ENCODE measurements at places on chromosomes 4 and X. TPM values are rescaled to one million over a fixed set of nuclear protein-coding genes. Genes with fewer than 3 reads are reported as not detected.

FAM9C gene
- total RNA-seq = not detected

DNA sequence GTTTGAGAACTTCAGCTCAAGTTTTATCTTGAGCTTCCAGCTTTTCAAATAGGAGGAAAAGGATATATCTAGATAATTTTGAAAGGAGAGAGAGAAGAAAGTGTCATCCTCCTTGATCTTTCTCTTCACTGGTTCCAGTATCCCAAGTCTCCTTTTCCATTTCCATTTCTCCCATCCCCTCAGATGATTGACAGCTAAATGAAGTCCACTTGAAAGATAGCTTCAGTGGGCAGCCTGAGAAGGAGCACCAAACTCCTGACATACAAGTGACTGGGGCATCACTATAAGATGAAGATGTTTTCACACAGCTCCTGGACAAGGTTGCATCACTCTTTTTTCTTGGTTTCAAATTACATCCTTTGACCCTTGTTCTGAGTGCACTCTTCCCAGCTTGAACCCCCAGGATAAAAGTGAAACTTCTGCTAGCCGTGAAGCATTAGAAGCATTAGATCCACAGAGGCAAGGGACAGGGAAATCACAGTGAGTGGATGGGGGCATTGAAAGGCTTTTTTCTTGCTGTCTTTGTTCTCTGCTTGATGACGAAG, 17.5 kb upstream of the MAGEA10 start:
- H3K27me3 ChIP-seq = no peaks in the 10 kb centered on the region
- no peaks in the 10 kb centered on the region for H3K4me1 ChIP-seq
- H3K4me3 ChIP-seq = no peak overlapping the region
- DNase-seq = no peak
- H3K27ac ChIP-seq = no peak overlapping the region

- no peak for DNase-seq
- no peaks in the 10 kb centered on the region for H3K36me3 ChIP-seq
- H3K27me3 ChIP-seq = peaks cover 22% of the 10 kb centered on the region
- no peak within 1 kb of the TSS for H3K4me3 ChIP-seq
- no peak within 1 kb of the TSS for H3K27ac ChIP-seq
Observed at GRCh38 chr4:140497747-140498636, at the start of gene MGAT4D. Gene MGAT4D (minus strand): TSS chr4:140498293. CDS start chr4:140498222, 71 bp downstream.

ADGRL3 gene
- total RNA-seq = not detected

SRPK3 gene
- not detected for total RNA-seq

CSAG1 gene
- total RNA-seq = not detected

- DNase-seq = no peak
- no peak overlapping the region for H3K4me3 ChIP-seq
- no peak overlapping the region for H3K27ac ChIP-seq
- H3K36me3 ChIP-seq = no peaks in the 10 kb centered on the region
- peaks cover 7% of the 10 kb centered on the region for H3K4me1 ChIP-seq
Observed at GRCh38 chrX:72029483-72030411, 102.0 kb downstream of the RTL5 start.

DNA sequence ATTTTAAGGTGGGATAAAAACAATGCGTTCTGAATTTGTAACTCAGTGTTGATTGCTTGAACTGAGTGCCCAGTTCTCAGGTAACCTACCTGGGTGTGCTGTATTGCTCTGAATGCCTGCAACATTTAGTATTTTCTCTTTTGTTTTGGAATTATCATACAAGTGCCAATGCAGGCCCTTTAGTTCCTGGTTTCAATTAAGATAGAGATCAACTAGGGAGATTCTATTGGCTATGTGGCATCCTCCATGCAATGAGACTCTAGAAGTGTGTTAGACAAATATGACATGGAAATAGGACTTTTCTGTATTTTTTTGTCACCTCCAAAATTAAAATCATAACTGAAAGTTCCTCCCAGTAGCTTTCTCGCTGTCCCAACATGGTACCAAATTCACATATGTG, 438.7 kb upstream of the IGFBP7 start:
- no peaks in the 10 kb centered on the region for H3K27me3 ChIP-seq
- no peak overlapping the region for H3K27ac ChIP-seq

DNA sequence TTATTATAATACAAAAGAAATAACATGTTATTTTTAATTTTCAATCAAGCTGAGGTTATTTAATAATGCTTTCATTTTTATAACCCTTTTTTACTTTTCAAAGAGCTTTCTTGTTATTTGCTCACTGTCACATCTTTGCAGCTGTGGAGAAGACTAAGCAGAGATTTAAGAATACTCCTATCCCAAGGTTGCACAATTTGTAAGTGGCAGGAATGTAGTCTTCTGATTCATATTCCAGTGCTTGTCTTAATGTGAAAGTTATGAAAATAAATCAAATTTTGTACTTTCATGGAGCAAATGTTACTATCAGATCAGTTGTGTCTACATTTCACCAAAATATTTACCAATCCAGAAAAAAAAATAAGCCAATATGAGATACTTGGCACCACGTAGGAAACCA, 86.6 kb downstream of the DDIT4L start:
- H3K4me1 ChIP-seq = peaks cover 15% of the 10 kb centered on the region
- H3K36me3 ChIP-seq = no peaks in the 10 kb centered on the region
- H3K27me3 ChIP-seq = no peaks in the 10 kb centered on the region
- no peak overlapping the region for H3K27ac ChIP-seq
- H3K4me3 ChIP-seq = no peak overlapping the region
- DNase-seq = no peak

DNA sequence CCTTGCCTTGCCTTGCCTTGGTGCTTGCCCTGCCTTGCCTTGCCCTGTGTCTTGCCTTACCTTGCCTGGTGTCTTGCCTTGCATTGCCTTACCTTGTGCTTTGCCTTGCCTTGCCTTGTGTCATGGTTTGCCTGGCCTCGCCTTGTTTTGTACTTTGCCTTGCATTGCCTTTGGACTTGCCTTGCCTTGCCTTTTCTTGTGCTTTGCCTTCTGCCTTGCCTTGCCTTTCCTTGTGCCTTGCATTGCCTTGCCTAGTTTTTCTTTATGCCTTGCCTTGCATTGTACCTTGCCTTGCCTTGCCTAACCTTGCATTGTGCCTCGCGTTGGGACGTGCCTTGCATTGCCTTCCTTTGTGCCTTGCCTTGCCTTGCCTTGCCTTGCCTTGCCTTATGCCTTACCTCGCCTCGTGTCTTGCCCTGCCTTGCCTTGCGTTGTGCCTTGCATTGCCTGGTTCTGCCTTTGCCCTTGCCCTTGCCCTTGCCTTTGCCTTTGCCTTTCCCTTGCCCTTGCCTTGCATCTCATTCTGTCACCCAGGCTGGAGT, 82.8 kb downstream of the TAB3 start:
- no peaks in the 10 kb centered on the region for H3K27me3 ChIP-seq
- no peaks in the 10 kb centered on the region for H3K4me1 ChIP-seq
- H3K27ac ChIP-seq = no peak overlapping the region
- H3K36me3 ChIP-seq = no peaks in the 10 kb centered on the region

- no peaks in the 10 kb centered on the region for H3K4me1 ChIP-seq
- no peak for DNase-seq
- no peaks in the 10 kb centered on the region for H3K36me3 ChIP-seq
- no peak overlapping the region for H3K4me3 ChIP-seq
- no peak overlapping the region for H3K27ac ChIP-seq
- H3K27me3 ChIP-seq = no peaks in the 10 kb centered on the region
Observed at GRCh38 chr4:122992057-122992456, 69.7 kb upstream of the NUDT6 start.

GRCh38 chr4:42498040-42498439, 100.8 kb downstream of the SHISA3 start:
- peaks cover 4% of the 10 kb centered on the region for H3K36me3 ChIP-seq
- no peak overlapping the region for H3K27ac ChIP-seq
- H3K4me1 ChIP-seq = no peaks in the 10 kb centered on the region
- H3K4me3 ChIP-seq = no peak overlapping the region
- H3K27me3 ChIP-seq = no peaks in the 10 kb centered on the region

- H3K4me3 ChIP-seq = no peak overlapping the region
- no peaks in the 10 kb centered on the region for H3K4me1 ChIP-seq
- H3K27ac ChIP-seq = no peak overlapping the region
- H3K27me3 ChIP-seq = no peaks in the 10 kb centered on the region
Observed at GRCh38 chr4:105108971-105109370, 37.7 kb upstream of the TET2 start.

RGN gene
- not detected for total RNA-seq

ZNF732 gene
- not detected for total RNA-seq

RHOXF1 gene
- 2.1 TPM for total RNA-seq

DNA sequence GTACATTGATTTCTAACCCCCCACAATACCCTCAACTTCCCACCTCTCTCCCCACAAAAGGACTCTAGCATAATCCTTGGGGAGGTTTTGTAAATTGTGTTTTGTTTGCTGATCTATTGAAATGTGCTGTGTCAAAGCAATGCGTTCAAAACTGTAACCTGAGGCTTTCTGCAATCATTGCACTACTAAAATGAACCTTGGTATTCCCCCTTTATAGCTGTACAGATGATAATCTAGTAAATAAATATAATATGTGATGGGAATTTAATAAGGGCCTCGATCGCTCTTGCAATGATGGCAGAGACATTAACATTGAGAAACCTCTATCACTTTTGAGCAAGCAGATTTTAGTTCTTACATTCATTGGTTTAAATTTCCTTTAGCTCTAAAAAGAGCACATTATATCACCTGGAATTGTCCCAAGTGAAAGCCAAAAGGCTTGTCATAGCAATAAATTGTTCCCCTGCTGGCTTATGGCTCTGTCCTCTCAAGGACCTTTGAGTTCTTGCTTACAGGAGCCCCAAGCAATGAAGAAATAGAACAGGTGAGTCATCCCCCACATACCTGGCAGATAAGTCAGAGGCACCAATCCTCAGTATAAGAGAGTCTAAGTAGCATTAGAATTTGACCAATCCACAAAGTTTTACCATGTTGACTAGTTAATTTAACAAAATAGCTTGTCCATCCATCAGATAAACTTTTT, 18.4 kb upstream of the ACE2 start:
- no peaks in the 10 kb centered on the region for H3K36me3 ChIP-seq
- no peak for DNase-seq
- H3K4me1 ChIP-seq = no peaks in the 10 kb centered on the region
- H3K27ac ChIP-seq = no peak overlapping the region

DNA sequence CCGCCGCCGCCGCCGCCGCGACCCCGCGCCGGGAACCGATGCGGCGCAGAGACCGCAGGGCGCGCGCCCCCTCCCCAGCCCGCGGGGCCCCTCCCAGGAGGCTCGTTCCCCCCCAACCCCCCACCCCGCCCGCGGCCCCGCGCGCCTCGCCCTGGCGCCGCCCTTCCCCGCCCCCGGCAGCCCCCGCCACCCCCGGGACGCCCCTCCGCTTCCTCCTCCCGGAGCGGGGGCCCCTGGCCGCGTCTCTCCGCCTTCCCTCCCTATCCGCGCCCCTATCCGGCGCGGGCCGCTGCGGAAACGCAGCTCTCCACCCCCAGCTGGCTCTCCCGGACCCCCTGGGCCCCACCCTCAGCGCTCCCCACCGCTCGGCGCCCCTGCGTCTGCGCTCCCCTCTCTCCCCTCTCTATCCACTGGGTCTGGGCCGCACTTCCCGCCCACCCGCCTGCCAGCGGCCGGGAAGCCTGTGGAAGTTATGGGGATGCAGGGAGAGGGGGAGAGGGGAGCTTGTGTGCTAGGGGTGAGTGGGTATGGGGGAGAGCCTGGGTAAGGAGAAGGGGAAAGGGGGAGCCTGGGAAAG, at the start of gene TMEM271:
Gene TMEM271 (minus strand): TSS at position 51 of the 577 bp plus-strand sequence. CDS start 233 bp downstream, outside the sequence.
- H3K27me3 ChIP-seq = peaks cover 18% of the 10 kb centered on the region
- no peak within 1 kb of the TSS for H3K4me3 ChIP-seq
- H3K4me1 ChIP-seq = no peaks in the 10 kb centered on the region
- H3K27ac ChIP-seq = no peak within 1 kb of the TSS
- no peaks in the 10 kb centered on the region for H3K36me3 ChIP-seq

- no peaks in the 10 kb centered on the region for H3K4me1 ChIP-seq
- H3K4me3 ChIP-seq = no peak overlapping the region
- no peak overlapping the region for H3K27ac ChIP-seq
- no peaks in the 10 kb centered on the region for H3K36me3 ChIP-seq
- DNase-seq = no peak
Observed at GRCh38 chr4:57081651-57082621, 28.2 kb downstream of the IGFBP7 start.

GRCh38 chrX:129760155-129760554, 19.6 kb upstream of the SASH3 start:
- no peaks in the 10 kb centered on the region for H3K27me3 ChIP-seq
- no peak for DNase-seq
- H3K4me3 ChIP-seq = no peak overlapping the region
- no peaks in the 10 kb centered on the region for H3K36me3 ChIP-seq

MAGEB2 gene
- not detected for total RNA-seq

GRCh38 chr4:61541459-61541858, 341.3 kb downstream of the ADGRL3 start:
- no peaks in the 10 kb centered on the region for H3K4me1 ChIP-seq
- H3K4me3 ChIP-seq = no peak overlapping the region
- no peaks in the 10 kb centered on the region for H3K36me3 ChIP-seq
- H3K27me3 ChIP-seq = no peaks in the 10 kb centered on the region

CLDN34 gene
- total RNA-seq = not detected

TMSB15A gene
- not detected for total RNA-seq

- no peak overlapping the region for H3K27ac ChIP-seq
- no peaks in the 10 kb centered on the region for H3K36me3 ChIP-seq
- DNase-seq = no peak
- no peak overlapping the region for H3K4me3 ChIP-seq
- no peaks in the 10 kb centered on the region for H3K27me3 ChIP-seq
- peaks cover 36% of the 10 kb centered on the region for H3K4me1 ChIP-seq
Observed at GRCh38 chrX:13033193-13033592, 11.2 kb downstream of the FAM9C start.

NLRP2B gene
- total RNA-seq = not detected

CT45A2 gene
- not detected for total RNA-seq

GRCh38 chrX:141936080-141936479, 32.4 kb downstream of the MAGEC1 start:
- H3K4me3 ChIP-seq = no peak overlapping the region
- H3K27ac ChIP-seq = no peak overlapping the region
- DNase-seq = no peak
- no peaks in the 10 kb centered on the region for H3K4me1 ChIP-seq

UGT2B15 gene
- total RNA-seq = not detected

SERTM2 gene
- not detected for total RNA-seq

CDKL5 gene
- total RNA-seq = 5.0 TPM

GRCh38 chrX:133722756-133723155, 262.6 kb downstream of the GPC3 start:
- H3K36me3 ChIP-seq = no peaks in the 10 kb centered on the region
- no peak overlapping the region for H3K4me3 ChIP-seq
- no peak overlapping the region for H3K27ac ChIP-seq
- no peak for DNase-seq
- H3K4me1 ChIP-seq = no peaks in the 10 kb centered on the region

- no peak for DNase-seq
- no peak overlapping the region for H3K27ac ChIP-seq
- H3K36me3 ChIP-seq = peaks cover 4% of the 10 kb centered on the region
- no peaks in the 10 kb centered on the region for H3K4me1 ChIP-seq
- no peak overlapping the region for H3K4me3 ChIP-seq
Observed at GRCh38 chr4:148112231-148112982, 329.8 kb downstream of the NR3C2 start.

DNA sequence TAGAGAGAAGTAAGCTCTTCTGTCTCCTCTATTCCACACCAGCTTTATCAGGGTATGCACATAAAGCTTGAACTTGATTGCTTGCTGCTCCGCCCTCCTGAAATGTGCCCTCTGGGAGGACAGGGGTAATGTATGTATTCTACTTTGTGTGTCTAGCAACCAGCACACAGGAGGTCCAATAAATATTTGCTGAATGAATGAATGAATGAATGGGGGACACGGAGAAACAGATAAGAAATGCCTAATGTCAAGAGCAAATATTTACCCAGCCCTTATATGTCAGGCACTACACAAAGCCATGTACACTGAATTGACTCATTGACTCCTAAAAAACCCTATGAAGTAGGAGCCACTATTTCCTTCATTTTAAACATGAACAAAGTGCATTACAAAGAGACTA, 2.3 kb upstream of the MSL3 start:
- H3K36me3 ChIP-seq = no peaks in the 10 kb centered on the region
- H3K27ac ChIP-seq = no peak overlapping the region
- DNase-seq = no peak

GRCh38 chr4:109548655-109549054, 11.4 kb upstream of the MCUB start:
- H3K4me3 ChIP-seq = no peak overlapping the region
- H3K36me3 ChIP-seq = no peaks in the 10 kb centered on the region
- peaks cover 9% of the 10 kb centered on the region for H3K4me1 ChIP-seq
